Urothelium cell line (cell line): ENCODE measurements at places on chromosomes 13 and 19.

GRCh38 chr19:11587302-11587974 is 9.8 kb upstream of the ZNF627 start:
- DNase-seq, result peak; percentile 67

DNA sequence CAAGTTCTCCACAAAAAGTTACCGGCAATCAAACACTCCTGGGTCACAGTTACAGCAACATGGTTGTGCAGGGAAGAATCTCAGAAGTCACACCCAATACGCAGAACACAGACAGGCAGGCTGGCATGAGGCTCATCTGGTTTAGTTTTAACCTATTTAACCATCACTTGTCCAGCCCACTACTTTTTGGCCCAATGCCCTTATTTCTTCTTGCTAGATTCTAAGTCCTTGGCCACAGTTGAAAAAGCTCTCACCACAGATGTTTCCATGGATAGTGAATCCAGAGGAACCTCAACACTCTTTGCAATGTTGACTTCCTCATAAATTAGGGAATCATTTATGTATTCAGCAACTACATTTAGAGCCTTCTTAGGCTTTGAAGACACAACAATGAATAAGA is 50.7 kb upstream of the FNDC3A start:
- DNase-seq, result no peak

- peak; percentile 79 for DNase-seq
These were observed 18.3 kb upstream of the ENOX1 start for GRCh38 chr13:43805071-43805468.

- no peak for DNase-seq
These were observed 178.5 kb downstream of the PRR20E start for GRCh38 chr13:57345526-57345925.

DNA sequence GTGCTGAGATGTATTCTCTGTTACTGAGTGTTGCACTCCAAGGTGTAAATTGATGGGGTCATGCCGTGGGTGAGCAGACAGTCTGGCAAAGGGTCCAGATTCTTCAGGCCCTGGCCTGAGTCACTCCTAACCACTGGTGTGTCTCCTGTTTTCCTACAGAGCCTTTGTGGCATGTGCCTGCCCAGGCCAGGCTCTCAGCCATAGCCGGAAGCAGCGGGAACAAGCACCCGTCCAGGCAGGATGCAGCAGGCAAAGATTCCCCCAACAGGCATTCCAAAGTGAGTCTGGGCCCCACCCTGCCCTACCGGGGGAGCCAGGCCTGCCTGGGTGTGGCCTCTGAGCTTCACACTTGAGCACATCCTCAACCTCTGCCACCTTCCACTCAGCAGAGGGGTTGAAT is 61.9 kb downstream of the DPF1 start:
- no peak for DNase-seq

- no peak for DNase-seq
These were observed 138.4 kb upstream of the RNF113B start for GRCh38 chr13:98315466-98315865.

DNA sequence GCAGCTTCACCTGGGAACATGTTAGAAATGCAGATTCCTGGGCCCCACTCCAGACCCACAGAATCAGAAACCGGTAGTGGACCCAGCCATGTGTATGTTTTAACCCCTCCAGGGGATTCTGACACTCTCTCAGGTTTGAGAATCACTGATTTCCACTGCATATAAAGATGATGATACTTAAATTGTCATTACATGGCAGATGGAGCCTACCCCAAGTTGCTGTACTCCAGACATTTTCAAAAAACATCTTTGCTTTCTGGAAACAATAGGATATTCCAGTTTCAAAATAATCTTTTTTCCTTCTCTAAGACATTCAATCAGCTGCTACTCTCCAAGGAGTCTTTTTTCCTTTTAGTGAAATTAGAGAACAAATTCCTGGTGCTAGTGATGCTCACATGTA is 48.6 kb upstream of the RGCC start:
- DNase-seq, result no peak

DNA sequence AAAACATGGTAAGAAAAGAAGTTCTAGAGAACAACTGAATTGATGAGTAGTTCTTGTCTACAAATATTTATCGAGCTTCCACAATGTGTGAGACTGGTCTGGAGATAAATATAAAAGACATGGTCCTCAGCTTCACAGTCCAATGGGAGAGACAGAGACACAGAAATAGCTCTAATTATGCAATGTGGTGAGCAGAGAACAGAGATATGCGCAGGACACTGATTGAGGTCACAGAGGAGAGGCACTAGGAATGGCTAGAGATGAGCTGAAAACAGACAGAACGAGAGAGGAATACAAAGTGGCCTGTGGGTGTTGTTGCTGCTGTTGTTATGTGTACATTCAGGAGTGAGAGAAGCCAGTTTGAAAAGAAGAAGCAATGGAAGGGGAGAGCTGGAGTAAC is 53.2 kb downstream of the GPALPP1 start:
- DNase-seq, result no peak

- no peak for DNase-seq
These were observed 46.1 kb downstream of the LHFPL6 start for GRCh38 chr13:39556866-39557265.

GRCh38 chr19:2668175-2668763 is 34.2 kb downstream of the GNG7 start:
- no peak for DNase-seq

DNA sequence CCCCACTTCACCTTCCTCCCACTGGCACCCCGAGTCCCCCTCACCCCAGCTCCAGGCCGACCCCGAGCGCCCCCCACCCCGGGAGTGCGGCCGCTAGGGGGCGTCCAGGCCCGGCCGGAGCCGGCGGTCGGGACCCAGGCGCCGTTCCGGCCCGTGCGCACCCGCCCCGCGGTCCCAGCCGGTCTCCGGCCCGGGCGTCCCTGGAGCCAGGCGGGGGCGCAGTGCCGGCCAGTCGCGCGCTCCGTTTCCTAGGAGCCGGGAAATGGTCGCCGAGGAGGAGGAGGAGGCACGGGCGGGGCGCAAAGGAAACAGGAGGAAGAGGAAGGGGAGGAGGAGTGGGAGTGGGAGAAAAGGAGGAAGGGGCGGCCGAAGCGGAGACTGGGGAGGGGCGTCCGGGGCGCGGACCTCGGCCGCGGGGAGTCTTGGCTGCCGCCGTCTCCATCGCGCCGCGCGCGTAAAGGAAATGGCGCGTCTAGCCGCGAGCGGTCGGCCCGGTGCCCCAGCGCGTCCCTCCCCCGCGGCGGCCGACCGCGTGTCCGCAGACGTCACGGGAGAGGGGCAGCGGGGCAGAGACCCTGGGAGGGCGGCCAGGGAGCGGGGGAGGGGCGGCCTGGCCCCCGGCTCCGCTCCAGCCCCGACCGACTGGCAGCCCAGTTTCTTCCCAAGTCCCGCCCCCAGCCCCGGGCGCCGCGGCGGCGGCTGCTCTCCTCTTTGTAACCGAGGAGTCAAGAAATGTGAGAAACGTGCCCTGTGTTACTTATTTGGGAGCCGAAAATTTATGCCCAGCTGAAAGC is 1.1 kb upstream of the KCTD15 start:
- peak; percentile 93 for DNase-seq

GRCh38 chr13:51885651-51886050 is 23.9 kb downstream of the CCDC70 start:
- DNase-seq, result no peak

DNA sequence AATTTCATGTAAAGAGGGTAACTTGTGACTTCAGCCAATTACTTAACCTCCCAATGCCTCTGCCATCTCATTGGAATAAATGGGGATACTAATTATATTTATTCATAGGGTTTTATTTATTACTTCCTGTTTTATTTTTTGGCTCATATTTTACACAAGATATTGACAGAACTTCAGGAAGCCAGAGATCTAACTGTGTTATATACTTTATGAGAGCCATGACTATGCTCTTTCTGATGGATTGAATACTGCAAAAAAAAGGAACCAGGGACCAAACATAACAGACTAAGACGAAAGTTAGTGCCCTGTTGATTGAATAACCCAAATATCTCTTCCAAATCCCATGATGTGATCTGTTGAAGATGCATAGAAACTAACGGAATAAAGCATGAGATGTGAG is 243.3 kb upstream of the STARD13 start:
- no peak for DNase-seq
